Epithelial cell of proximal tubule (primary cell): ENCODE measurements at places on chromosomes 7 and 10.

- DNase-seq, result no peak
These were observed 99.0 kb upstream of the GATA3 start for GRCh38 chr10:7955446-7955845.

- DNase-seq, result no peak
These were observed 247.7 kb upstream of the PPP2R2D start for GRCh38 chr10:131653140-131653539.

GRCh38 chr7:156305351-156305750, 335.2 kb upstream of the RNF32 start:
- no peak for DNase-seq

DNA sequence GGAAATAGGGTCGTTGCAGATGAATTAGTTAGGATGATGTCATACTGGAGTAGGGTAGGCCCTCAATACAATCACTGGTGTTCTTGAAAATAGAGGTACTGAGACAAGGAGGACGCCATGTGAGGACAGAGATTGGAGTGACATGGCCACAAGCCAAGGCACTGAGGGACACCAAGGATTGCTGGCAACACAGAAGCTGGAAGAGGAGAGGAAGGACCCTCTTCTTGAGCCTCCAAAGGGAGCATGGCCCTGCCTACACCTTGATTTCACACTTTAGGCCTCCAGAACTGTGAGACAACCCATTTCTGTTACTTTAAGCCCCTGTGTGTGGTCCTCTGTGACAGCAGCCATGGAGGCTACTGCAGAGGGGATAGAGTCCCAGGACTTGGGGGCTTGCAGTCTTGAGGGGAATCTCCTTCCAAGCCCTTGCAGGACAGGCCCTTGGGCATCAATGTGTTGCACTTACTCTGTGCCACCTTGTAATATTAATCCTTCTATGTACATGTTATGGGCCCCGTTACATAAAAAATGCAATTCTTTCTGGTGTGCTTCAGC, 3.7 kb upstream of the AOC1 start:
- DNase-seq, result no peak

DNA sequence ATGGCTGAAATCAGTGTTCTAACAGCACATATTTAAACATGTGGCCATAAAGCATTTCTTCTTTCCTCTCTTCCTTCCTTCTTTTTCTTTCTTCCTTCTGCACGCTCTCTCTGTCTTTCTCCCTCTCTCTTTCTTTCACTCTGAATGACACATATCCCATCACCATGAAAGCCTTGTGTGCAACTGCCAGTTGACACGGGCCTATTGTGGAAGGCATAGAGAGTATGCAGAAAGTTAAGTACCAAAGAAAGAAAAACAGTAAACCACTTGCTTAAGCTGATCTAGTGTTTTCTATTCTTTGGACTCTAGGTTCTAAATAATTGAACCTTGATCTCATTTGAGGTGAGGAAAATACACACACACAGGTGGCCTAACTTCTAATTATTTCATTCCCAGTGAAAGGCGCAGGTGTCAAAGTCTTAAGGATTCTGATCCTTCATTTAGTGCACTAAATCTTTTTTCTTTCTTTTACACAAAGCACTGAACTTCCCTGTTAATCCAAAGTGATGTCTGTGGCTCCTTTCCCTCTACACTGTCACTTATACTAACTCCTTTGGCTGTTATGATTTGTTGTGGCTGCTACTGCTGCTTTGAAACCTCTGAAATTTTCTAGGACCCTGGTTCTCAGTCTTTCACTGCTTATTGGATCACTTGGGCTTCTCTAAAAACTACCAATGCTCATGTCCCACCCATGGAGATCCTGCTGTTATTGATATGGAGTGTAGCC, 17.7 kb downstream of the DKK1 start:
- no peak for DNase-seq

DNA sequence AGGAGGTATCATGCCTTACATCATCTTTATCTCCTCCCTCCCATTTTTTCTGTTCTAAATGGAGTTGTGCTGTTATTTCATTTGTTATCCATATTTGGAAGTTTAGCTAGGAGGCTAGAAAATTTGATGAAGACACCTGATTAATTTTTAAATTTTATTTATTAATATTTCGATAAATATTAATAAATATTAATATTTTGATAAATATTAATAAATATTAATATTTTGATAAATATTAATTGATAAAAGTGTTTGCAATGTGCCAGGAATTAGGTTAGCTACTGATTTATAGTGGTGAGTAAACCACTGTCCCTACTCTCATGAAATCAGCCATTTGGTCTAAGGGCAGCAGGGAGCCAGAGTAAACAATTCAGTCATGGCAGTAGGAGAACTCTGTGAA, 161.4 kb downstream of the GNAT3 start:
- no peak for DNase-seq

DNA sequence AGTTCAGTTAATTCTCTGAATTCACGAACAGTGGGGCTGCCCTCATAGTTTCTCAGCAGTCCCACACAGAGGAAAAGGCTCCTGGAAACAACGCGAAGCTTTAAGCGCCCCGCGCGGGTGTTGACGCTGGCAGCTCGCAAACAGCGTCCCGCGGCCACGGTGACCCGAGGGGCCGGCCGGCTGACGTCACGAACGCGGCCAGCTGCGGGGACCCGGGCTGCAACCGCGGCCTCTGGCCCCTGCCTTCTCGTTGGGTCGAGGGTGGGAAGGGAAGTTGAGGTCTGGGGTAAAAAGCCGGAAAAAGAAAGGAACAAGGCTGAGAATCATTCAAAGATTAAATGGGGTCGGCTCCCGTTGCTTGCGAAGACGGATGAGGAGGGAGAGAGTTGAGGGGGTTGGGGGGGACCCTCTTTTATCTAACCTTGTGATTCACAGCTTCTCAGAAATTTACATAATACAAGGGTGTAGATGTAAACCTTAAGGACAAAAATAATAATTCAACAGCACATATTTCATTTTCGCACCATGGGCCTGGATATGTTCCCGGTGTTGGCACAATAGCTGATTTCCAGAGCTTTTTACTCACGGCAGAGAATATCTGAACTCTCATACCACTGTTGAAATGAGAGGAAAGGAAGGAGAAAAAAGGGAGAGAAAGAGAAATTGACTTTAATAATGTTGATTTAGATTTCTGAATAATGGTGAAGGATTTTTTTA, 7.3 kb upstream of the FEZF1 start:
- DNase-seq, result no peak

- peak; percentile 55 for DNase-seq
These were observed 84.3 kb downstream of the CUL2 start for GRCh38 chr10:35005868-35006267.

DNA sequence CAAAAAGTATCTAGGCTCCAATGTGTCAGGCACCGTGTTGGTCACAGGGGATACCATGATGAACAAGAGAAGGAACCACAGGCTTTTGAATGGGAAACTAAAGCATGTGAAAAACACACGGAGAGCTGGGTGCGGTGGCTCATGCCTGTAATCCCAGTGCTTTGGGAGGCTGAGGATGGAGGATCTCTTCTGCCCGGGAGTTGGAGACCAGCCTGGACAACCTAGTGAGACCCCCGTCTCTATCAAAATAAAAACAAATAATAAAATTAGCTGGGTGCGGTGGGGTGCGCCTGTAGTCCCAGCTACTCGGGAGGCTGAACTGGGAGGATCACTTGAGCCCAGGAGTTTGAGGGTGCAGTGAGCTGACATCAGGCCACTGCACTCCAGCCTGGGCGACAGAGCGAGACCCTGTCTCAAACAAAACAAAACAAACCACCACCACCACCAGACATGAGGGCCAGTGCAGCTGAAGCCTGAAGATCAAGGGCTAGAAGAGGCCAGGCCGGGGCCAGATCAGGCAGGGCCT, 611 bp upstream of the COPS6 start:
- no peak for DNase-seq

GRCh38 chr7:40584667-40585433, 450.0 kb downstream of the SUGCT start:
- DNase-seq, result no peak

GRCh38 chr7:17404006-17404405, 105.6 kb downstream of the AHR start:
- DNase-seq, result no peak

DNA sequence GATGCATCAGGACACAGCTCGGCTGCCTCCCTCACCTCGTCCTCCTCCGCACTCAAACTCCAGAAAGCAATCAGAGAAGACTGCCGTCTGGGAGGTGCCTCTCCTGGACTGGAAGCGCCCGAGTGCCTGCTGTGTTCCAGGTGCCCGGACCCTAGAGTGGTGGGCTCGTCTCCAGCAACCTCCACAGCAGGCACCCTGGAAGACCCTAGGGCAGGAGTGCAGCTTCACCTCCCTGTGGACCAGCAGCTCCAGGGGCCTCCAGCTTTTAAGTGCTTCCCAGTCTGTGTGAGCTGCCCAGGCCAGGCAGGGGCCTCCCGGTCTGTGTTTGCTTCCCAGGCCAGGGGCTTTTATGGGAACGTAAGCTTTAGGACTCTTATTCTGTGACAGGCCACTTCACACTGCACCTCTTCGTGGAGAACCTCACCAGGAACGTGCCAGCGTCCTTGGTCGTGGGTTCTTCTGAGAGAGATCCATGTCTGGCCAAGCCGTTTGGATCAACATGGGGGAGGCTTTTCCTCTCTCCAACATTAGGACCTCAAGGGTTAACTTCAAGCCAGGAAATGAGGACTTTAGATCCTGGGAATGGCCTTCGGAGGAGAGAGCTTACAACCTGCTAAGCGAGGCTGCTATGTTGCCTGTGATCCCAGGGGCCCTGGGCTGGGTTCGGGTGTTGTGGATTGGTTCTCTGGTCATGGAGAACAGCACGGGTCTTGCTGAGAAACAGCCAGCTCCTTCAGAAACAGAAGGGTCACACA, 5.9 kb upstream of the PWWP2B start:
- DNase-seq, result no peak

DNA sequence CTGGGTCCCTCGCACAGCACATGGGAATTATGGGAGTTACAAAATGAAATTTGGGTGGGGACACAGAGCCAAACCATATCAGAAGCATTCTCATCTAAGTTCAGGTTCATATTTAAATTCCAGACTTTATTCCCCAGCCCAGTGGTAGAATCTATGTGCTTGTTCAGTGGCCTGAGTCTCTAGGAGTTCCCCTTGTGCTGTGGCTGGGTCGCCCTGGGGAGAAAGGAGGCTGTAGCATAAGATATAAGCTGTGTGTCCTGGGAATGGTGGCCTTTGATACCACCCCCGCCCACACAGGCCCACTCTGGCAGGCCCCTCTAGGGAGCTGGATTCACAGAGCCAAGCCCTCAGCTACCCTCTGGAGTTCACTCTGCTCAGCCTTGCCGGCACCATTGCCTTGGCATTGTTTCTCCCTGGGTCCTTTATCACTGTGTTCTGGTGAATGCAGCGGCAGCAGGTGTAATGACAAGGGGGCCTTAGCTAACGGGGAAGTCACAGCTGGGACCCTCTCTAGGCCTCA, 64.2 kb downstream of the MINDY4 start:
- DNase-seq, result no peak

DNA sequence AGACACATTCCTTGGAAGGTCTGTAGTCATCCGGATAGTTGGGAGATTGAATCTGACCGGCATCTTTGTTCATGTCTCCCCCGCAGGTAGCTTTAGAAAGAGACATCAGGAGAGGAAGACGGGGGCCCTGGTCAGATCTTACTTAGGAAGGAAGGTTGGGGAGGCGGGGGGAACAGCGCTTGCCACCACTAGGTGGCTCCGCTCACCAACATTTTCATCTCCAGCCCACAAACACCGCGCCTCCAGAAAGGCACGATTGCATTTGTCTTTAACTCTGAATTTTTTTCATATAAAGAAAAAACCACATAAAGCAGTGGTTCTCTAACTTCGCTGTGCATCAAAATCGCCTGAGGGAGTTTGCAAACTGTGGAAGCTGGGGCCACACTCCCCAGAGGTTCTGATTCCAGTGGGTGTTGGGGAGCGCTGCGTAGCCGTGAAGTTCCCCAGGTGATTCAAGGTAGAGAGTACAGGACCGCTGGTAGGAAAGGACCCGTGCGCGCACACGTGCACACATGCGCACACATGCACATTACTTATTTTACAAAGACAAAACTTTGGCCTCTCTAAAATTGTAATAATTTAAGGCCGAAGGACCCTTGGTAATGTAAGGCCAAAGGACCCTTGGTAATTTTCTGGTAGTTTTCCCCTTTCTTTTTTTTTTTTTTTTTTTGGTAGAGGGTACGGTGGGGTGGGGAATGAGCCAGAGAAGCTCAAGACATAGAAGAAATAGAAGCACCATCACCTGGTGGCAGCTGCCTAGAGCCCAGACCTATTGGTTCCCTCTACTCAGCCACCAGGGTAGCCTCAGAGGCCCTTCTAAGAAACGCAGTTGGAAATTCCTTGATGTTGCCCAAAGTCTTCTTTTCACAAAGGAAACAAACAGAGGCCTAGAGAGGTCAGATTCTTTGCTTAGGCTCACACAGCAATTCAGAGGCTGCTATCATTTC, 37.4 kb upstream of the OPALIN start:
- no peak for DNase-seq

GRCh38 chr7:113099284-113099919, 12.8 kb upstream of the GPR85 start:
- DNase-seq, result no peak

DNA sequence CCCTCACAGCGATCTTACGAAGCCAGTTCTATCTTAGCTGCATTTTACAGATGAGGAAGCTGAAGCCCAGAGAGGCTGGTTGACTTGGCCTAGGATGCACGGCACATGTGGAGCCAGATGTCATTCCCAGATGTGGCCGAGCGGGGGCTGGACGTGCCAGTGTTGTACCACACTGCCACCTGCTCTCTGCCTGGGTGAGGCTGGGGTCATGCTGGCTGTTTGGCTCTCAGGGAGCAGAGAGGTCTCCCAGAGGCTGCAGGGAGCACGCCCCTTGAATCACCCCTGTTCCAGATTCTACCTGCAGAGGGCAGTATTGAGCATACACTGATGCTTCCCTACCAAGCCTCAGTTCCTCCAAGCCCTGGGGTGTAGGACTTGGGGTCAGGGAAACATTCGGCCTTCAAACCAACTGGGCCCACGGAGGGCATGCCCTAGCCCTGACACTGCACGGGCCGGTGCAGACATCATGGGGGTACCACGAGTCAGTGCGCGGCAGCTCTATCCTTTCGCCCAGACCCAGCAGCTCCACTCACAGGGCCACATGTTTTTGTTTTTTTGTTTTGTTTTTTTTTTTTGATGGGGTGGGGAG, 3.8 kb upstream of the GTF2IRD1 start:
- no peak for DNase-seq

DNA sequence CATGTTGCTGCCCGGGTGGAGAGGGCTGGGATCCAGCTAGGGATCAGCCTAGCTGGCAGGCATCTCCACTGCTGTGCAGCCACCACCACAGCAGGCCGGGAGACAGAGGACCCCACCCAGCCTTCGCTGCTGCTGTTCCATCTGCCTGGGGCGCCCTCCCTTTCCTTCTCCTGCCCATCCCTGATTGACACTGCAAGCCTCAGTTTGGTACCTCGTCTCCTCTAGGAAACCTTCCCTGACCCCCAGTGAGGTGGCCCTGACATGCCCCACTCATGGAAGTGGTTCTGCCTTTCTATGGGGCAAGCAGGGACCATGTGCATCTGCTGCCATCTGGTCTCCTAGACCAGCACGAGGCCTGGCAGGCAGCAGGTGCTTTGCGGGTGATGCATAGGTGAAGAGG, 30.4 kb upstream of the DPYSL4 start:
- DNase-seq, result no peak

- no peak for DNase-seq
These were observed 9.1 kb downstream of the C10orf90 start for GRCh38 chr10:126661356-126661755.
